ENCODE measurements at places on chromosomes 2 and 18.

DNA sequence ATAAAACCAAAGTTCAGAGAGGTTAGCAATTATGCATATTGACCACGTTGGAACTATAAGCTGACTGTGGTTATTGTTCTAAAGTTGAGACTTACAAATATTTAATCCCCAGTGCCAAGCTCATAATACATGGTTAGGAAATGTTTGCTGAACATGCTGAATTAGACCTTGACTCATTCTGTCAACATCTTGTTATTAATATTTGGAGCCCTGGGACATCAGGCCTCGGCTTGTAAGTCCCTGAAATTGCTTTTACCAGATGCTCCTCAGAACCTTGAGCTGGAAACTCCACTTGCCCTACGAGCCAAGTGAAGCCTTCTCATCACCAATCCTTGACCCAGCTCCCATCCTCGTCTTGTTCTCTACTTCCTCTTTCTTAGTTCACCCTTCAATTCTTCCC is 21.2 kb downstream of the DYNAP start:
- peak; percentile 2 for DNase-seq

GRCh38 chr2:132678483-132678882 is 8.5 kb upstream of the LYPD1 start:
- DNase-seq = no peak

- DNase-seq = peak; percentile 58
Observed at GRCh38 chr2:238286551-238286950, 1.9 kb downstream of the PER2 start.

- DNase-seq = peak; percentile 55
Observed at GRCh38 chr2:85852937-85853498, 35.8 kb downstream of the ST3GAL5 start.

- DNase-seq = no peak
Observed at GRCh38 chr2:199982126-199982843, 26.9 kb downstream of the MAIP1 start.

DNA sequence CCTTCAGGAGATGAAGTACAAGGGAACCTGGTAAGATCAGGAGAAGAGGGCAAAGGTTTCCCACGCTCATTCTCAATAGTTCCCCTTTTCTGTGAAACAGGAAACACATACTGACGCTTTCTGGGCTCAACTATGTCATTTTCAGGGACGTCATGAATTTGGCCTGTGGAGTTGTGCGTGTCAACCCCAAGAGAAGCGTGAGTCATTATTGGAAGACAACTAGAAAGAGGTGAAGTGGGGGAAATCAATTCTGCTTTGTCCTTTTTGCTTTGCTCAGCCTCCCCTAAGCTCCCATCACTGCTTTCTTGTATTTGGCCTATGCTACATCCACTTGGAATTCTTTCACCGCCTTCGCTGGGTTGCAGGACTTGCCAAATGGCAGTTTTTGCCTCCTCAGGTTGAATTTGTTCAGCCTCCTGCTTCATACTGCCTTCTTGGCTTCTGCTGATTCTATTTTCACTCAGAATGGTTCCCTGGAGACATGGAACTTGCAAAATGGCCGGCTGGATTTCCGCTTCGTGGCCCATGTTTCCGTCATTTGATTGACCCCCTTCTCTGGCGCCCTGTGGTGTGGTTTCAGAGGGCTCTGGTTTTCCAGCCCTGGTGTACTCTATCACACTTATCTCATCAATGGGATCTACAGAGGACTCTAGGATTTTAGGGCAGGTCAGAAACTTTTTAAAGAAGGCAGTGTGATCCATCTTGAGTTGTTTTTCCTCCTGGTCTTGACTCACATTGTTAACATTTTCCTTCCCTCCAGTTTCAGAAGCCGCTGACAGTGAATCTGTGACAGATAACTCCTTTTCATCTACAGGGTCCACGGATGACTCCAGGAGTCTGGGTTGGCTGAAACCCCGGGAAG is 93.3 kb downstream of the ALPK2 start:
- DNase-seq = peak; percentile 92

- DNase-seq = peak; percentile 67
Observed at GRCh38 chr2:197286805-197287595, 23.6 kb downstream of the ANKRD44 start.

- no peak for DNase-seq
Observed at GRCh38 chr18:57353940-57354461, 1.6 kb downstream of the ST8SIA3 start.

GRCh38 chr2:237618449-237618848 is 8.9 kb upstream of the LRRFIP1 start:
- no peak for DNase-seq

DNA sequence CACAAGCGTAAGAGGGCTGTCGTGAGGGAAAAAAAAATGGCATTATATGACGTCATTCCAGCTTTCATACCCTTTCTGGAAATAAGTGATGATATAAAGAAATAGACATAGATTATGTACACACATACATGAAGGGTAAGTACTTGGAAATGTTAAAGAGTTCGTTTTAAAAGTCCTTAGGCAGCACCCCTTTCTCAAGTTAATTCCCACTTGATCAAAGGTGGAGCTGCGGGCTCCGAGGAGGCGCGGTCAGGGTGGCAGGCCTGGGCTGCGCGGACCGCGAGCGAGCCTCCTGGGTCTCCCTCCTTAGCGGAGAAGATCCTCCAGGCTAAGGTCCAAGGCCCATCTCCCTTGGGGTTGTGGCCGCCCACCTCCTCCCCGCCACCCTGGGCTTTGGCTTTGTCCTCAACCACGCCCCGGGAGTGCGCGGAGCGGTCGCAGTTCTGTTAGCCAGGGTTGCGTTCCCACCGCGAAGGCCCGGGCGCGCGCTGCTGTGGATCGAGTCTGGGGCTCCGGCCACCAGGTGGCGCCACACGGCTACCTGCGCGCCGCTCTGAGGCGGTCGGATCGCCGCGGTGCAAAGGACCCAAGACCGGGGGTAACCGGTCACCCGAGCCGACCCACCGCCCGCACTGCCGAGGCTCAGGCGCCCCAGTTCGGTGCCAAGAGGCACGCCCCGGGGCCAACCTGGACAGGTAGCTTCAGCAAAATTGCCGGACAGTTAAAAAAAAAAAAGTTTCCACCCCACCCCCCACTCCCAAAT is 66.8 kb downstream of the HNRNPLL start:
- peak; percentile 42 for DNase-seq

DNA sequence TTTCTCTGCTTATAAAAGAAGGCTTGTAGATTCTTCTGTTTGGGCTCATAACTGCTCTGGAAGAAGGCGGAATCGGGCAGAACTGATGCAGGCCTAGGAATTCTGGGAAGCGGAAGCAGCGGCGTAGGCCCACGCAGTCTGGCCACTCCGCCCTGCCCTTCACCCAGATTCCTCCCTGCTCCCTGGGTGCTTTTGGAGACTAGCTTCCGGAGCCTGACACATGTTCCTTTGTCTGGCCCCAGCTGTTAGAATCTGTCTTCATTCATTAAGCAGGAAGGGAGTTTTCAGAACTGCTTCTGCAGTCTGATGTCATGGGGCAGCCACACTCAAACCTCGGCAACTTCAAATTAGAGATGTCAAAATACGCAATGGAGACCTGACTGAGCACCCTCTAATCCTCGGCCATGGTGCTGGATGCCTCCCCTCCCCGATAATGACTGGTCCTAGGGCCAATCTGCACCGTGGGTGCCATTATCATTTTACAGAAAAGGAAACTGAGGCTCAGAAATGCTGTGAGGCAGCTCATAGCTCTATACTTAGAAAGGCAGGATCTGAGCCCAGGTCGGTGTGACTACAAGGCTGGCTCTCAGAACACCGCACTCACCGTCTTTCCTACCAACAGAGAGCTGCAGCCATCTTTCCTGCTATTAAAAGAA is 275.7 kb downstream of the MYCN start:
- no peak for DNase-seq

- DNase-seq = no peak
Observed at GRCh38 chr2:108288534-108289106, at the start of gene SULT1C2. Gene SULT1C2 (plus strand): TSS chr2:108288895. CDS start chr2:108293668, 4,773 bp downstream.

DNA sequence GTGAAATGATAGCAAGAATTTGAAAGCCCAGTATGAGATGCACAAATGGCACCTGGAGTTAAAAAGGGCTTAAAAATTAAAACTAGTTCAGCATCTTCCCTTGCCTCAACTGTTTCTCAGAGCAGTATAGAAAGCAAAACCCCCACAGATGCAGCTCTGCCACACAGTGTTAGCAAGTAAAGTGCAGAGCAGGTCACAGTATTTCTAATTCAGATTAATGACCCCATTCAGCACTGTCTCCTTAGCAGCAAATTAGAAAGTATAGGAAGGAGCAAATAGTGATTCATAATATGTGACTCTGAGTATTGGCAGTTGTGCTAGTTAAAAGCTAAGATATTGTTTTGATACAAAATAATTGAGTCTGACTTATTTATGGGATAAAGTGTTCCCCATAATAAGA is 73.8 kb upstream of the CCDC85A start:
- DNase-seq = no peak

DNA sequence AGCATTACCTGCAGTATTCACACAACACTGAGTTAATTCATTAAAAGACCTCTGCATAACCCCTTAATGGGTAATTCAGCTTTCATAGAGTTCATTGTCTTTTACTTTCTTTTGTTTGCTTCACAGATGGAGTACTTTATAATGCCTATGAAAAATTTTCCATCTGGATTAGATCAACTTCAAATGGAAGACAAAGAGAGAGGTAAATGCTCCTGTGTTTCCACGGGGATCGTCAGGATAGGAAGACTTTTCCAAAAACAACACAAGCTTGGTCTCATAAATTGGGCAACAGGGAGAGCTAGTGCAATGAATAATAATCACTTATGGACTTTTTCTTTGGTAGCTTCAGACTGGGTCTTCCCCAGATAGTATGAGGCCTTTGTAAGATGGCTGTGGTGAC is 100.7 kb downstream of the ICOS start:
- no peak for DNase-seq

Data from MV-4-11 (cell line).